Muscle of back (tissue), 13 donors: ENCODE measurements at places on chromosomes 1 and 21. TPM values are rescaled to one million over a fixed set of nuclear protein-coding genes. Genes with fewer than 3 reads are reported as not detected.

DNA sequence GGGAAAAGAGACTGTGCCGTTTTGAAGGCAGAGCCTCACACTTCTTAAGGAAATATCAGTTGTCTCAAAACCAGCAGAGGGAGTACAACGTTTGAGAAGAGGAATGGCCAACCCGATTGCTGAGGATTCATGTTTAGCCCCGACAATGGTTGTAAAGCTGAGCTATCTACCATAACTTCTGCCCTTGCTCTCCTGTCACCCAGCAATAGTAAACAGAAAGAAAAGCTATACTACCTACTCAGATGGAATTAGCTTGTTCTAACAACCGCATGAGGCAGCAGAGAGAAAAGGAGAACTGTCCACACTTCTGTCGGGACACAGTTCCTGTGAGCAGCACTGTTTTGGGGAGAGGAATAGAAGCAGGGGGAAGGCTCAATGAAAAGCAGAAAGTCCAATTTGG, 91.2 kb downstream of the SLC45A1 start:
- DNase-seq, result peak; percentile 49

GRCh38 chr1:29772584-29773100, 536.3 kb downstream of the PTPRU start:
- DNase-seq, result no peak

DNA sequence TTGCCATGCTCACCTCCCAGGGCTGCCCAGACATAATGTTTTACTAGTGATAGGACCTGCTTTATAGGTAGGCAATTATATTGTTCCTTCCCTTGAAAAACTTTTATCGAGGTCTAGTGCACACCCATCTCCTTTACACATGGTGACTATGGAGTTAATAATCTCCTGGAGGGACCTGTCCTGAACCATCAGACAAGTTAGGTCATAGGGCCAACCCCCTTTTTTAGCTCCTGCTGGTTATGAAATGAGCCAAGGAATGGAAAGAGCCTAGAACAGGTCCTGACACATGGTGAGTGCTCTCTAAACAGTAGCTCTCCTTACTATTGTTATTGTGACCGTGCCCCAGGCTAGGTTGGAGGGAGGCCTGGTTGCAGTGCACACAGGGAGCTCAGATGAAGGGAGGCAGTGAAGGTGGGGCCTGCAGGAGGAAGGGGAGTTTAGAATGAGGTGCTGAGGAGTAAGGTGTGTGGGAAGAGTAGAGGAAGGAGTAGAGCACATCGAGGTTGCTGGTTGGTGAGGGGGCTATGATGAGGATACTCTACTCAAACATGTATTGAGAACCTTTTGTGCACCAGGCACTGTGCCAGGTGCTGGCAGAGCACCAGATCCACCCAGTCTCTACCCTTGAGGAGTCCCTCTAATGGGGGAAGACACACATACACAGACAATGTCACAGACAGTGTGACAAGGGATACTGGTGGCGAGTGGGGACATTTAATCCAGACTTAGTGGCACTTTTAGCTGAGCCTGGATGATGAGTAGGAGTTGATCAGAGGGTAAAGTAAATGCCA, 14.1 kb upstream of the LMNA start:
- DNase-seq, result no peak

DNA sequence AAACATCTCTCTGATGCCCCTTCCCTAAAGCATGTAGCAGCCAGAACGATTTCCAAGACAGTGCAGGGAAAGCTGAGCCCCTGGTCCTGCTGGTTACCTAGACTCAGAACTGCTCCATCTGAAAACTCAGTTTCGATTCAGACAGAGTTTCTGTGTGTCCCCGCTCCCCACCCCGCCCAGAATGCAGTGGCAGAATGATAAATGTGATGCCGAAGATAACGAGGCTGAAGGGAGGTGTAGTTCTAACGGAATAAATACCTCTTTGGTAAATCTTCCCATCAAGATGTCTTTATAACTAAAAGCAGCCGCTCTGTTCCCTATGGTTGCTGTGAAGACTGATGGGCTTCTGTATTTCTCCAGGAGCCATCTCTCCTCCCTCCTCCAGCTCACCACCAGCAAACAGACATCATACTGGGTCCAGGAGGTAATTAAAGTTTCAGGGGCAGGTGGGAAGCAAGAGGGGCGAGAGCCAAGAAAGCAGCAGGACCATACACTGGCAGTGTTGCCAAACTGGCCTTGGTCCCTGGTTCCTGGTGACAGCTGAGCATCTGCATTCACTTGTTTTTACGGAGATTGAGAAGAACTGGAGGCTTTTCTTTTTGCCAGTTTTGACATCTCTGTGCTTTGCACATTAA, 76.9 kb downstream of the DDX20 start:
- DNase-seq, result no peak

GRCh38 chr1:244104309-244105060, 53.4 kb downstream of the ZBTB18 start:
- no peak for DNase-seq

- DNase-seq, result no peak
Measured at GRCh38 chr1:224591326-224591725, 24.8 kb upstream of the CNIH3 start.

Gene FLG2
- 0.01 TPM for polyA plus RNA-seq

- no peak for DNase-seq
Measured at GRCh38 chr1:9590201-9590600, 1.5 kb downstream of the TMEM201 start.

Gene BMP8B
- polyA plus RNA-seq, result 1.7 TPM

GRCh38 chr1:228735871-228736586, 750 bp downstream of the RHOU start:
- DNase-seq, result peak; percentile 43

Gene MPC2
- polyA plus RNA-seq, result 65.2 TPM

Gene AMPD1
- 144 TPM for polyA plus RNA-seq

Gene MIXL1
- polyA plus RNA-seq, result 0.42 TPM

- DNase-seq, result peak; percentile 83
Measured at GRCh38 chr1:91166106-91166712, 144.4 kb upstream of the ZNF644 start.

Gene KRTAP10-8
- polyA plus RNA-seq, result not detected

- DNase-seq, result no peak
Measured at GRCh38 chr21:42830456-42831455, 48.6 kb downstream of the WDR4 start.

Gene OR2T35
- polyA plus RNA-seq, result not detected

DNA sequence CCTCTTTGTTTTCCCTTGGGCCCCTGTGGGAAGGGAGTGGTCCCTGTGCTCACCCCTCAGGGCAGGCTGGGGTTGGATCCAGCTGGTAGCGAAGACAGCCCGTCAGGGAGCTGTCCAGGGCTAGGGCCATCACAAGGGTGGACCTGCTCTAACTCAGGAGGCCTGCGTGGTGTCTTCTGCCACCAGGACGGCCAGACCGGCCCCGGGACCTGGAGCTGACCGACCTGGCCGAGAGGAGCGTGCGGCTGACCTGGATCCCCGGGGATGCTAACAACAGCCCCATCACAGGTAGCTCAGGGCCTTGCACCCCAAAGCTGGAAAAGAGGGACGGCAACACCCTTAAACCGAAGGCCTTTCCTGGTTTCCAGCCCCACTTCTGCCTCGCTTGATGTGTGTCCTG, 64.2 kb upstream of the CNTN2 start:
- DNase-seq, result no peak

- no peak for DNase-seq
Measured at GRCh38 chr21:42781971-42782722, 97.2 kb downstream of the WDR4 start.

GRCh38 chr1:160113407-160113806, 2.2 kb upstream of the ATP1A2 start:
- no peak for DNase-seq

GRCh38 chr1:65469889-65470340, 49.4 kb downstream of the LEPR start:
- DNase-seq, result peak; percentile 43
